Stimulated activated naive CD8-positive, alpha-beta T cell treated with anti-CD3 and anti-CD28 coated beads, Interleukin-15, Interleukin-2, amounts not matched to agents 100 U/mL and 50 U/mL, for 24 hours (primary cell): ENCODE measurements at places on chromosomes 3 and 15.

DNA sequence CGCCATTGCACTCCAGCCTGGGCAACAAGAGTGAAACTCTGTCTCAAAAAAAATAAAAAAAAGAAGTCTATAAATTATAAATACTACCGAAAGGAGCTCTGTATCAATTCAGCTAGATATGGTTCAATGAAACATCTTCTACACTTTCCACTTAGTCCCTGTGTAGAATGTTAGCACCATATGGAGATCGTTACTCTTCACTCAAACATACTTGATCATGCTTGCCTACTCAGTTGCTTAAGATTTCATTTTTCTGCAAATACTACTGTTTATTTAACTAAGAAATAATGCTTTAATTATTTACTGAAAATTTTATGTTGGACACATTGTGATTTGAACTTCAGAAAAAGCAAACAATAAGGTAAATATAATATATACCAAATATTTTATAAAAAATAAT is 17.1 kb upstream of the NANOGP8 start:
- DNase-seq, result no peak

DNA sequence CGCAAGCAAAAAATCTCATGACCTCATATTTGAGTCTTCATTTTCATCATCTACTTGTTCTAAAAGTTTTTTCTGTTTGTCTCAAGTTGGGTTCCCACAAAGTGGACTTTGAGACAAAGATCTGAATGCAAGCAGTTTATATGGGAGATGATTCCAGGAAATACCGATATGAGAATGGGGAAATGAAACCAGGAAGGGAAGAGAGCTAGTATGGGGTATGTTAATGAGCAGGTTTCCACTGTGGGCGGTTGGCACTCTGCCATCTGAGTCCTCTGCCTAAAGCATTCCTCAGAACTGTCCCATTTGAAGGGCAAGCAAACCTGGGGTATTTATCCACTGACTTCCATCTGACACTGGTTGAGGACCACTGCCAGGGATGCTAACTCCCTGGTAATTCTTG is 8.8 kb downstream of the ADPRH start:
- peak; percentile 63 for DNase-seq

DNA sequence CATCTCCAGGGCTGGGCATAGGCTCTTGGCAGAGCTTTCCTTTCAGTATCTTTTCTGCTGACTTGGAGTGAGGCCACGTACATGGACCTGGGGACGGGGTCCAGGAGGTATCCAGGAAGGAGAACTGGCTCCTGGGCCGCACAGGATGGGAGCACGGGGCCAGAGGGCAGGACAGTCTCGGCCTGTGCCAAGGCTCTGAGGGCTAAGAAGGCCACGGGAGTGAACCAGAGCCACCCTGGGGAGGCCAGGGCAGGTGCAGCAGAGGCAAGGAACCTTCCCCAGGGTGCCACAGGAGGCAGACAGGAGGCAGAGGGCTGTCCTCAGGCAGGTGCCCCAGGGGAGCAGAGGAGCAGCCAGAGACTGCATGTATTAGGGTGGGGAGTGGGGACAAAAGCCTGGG is 50.3 kb downstream of the PLXNA1 start:
- DNase-seq, result no peak

DNA sequence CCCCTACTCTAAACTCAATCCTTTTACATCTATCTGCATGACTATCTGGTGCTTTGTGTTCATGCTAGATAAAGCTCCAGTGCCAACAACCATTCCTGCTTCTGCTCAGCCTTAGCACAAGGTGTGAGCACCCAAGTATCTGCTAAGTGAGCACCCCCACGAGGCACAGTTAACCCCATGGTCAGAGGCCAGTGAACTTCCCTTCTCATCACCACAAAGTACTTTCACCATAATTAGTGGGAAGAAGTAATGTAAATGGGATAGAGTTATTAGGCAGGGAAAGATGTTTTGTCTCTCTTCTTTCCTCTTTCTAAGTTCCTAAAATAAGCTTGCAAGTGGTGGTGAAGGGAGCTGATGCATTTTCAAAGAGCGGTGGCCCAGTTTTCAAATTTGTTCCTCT is 96.4 kb downstream of the ANO10 start:
- no peak for DNase-seq

GRCh38 chr3:90010341-90010740 is 902.9 kb downstream of the EPHA3 start:
- DNase-seq, result no peak

GRCh38 chr3:190205739-190206138 is 85.0 kb upstream of the P3H2 start:
- DNase-seq, result no peak

DNA sequence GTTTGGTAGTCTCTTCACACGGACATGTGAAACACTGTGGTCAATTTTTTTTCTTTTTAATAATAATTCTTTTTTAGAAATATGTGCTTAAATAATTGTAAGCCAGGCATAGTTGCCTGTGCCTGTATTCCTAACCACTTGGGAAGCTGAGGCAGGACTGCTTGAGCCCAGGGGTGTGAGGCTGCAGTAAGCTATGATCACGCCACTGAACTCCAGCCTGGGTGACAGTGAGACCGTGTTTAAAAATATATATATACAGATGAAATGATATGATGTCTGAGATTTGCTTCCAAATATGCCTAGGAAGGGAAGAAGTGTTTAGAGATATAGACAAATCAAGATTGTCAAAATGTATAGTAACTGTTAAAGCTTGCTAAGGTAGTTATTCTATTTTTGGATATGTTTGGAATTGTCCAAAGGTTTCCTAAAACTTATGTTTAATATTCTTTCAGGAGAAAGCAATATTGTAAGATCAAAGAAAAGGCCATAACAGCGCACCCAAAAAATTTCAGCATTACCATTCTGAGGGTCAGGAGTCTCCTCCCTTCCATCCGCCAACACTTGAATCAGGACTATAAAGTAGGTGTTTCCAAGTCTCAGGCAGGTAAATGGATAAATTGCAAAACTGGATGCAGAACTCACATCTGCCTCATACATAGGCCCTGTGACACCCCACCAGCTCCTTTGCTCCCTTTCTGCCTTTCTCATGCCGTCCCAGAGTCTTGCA is 532 bp upstream of the SELENOT start:
- no peak for DNase-seq

DNA sequence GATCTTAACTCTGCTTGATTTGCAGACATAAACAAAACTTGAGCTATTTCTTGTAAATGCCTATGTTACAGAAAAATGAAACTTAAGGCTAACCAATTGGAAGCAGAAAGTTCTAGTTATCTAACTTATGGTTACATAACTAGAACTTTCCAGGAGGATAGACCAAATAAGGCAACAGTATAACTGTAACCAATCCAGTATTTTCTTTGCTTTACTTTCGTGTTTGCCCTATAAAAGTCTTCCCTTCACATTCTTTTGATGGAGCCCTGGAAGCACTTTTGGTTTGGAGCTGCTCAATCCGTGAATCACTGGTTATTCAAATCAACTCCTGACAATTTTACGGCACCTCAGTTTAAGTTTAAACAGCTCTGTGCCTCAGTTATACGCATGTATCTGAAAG is 164.6 kb downstream of the SUCLG2 start:
- no peak for DNase-seq

- no peak for DNase-seq
These were observed 43.1 kb downstream of the PLXNA1 start for GRCh38 chr3:127026036-127026435.

GRCh38 chr3:123637131-123637530 is 52.3 kb upstream of the HACD2 start:
- no peak for DNase-seq

- DNase-seq, result no peak
These were observed 19.1 kb downstream of the GPR160 start for GRCh38 chr3:170056710-170057454.

DNA sequence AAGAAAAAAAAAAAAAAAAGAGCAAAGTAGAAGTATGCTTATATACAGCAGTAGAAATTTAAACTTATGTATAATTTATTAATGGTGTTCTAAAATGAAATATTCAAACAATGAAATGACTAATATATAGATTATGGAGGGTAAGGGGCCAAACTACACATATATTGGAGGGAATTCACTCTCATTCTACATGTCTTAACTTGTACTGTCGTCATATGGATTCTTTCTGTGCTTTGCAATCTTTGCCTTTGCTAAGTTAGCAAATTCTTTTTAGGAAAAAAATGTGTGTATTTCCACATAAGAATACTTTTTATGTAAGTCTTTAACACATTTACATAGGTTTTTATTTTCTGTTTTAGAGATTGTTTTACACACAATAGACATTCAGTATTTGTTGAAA is 118.9 kb upstream of the MBNL1 start:
- DNase-seq, result no peak

DNA sequence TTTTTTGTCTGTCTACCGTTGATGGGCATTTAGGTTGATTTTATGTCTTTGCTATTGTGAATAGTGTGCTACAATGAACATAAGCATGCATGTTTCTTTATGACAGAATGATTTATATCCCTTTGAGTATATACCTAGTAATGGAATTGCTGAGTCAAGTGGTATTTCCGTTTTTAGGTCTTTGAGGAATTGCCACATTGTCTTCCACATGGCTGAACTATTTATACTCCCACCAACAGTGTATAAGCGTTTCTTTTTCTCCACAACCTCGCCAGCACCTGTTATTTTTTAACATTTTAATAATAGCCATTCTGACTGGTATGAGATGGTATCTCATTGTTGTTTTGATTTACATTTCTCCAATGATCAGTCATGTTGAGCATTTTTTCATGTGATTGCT is 89.6 kb upstream of the GALNT15 start:
- no peak for DNase-seq

- no peak for DNase-seq
These were observed 83.3 kb downstream of the SNRK start for GRCh38 chr3:43369404-43370292.

DNA sequence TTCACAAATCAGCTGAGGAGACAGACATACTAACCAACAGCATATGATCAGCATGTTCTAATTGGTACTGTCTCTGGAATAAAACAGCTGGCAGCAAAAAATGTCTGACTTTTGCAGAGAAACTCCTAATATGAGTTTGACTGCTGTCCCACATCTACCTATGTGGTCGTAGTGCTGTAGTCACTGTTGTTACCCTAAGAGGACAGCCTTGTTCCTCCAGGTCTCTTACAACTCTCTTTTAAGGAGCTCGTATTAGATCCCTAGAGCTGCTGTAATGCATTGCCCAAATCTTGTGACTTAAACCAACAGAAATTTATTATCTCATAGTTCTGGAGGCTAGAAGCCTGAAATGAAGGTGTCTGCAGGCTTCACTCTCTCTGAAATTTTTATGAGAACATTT is 92.1 kb downstream of the TGFBR2 start:
- no peak for DNase-seq

- no peak for DNase-seq
These were observed 1.5 kb downstream of the SLC25A38 start for GRCh38 chr3:39384665-39385000.

- no peak for DNase-seq
These were observed 135.6 kb downstream of the ADAMTS9 start for GRCh38 chr3:64552160-64552559.
